ENCODE measurements at places on chromosomes 12 and 14. TPM values are rescaled to one million over a fixed set of nuclear protein-coding genes. Genes with fewer than 3 reads are reported as not detected.
A peak's percentile ranks its signal among the peaks of the same experiment; 100 is the strongest.

DNA sequence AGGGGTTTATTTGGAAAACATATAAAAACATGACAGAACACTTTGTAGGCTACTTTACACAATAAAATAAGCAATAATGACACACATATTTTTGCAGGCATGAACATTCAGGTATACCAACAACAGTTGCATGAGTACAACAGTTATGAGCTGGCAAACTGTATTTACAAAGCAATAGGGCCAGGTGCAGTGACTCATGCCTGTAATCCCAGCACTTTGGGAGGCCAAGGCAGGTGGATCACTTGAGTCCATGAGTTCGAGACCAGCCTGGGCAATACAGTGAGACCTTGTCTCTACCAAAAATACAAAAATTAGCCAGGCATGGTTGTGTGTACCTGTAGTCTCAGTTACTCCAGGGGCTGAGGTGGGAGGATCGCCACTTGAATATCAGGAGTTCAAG lies 101.1 kb downstream of the BMP4 start:
- no peak overlapping the region for H3K27ac ChIP-seq
- no peaks in the 10 kb centered on the region for H3K36me3 ChIP-seq
- no peak for DNase-seq
- H3K4me1 ChIP-seq = peaks cover 22% of the 10 kb centered on the region

DNA sequence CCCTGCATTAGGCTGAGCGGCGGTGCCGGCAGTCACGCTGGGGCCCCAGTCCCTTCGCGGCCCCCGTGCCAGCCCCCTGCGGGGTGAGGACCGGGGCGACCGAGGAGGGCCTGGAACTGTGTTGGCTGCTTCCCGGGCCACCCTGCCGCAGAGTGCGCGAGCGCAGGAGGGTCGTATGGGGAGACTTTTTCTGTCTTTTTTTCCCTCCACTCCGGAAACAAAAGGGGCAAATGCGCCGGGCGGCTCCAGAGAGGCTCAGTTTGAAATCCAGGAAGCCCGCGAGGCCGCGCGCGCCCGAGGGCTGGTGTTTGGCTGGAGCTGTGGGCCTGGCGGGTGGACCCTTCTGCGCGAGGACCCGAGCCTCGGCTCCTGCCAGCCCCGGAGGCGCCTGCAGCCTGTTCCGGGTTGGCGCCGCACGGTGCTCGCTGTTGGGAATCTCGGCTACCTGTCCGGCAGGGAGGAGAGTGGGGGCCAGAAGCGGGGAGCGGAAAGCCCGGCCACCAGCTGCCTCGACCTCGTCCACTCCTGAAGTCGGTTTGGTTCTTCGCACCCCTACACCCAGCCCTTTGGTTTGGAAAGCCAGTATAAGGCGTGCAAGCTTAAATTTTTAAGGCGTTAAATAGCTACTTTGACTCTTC lies 638 bp downstream of the PLEKHG3 start:
- H3K4me1 ChIP-seq = peaks cover 50% of the 10 kb centered on the region
- peak overlapping the region; percentile 57 for H3K27ac ChIP-seq
- DNase-seq = no peak
- H3K4me3 ChIP-seq = peak overlapping the region; percentile 82
- no peaks in the 10 kb centered on the region for H3K27me3 ChIP-seq

GRCh38 chr14:96583569-96584041 lies 81.4 kb downstream of the PAPOLA start:
- H3K36me3 ChIP-seq = no peaks in the 10 kb centered on the region
- no peak for DNase-seq
- no peak overlapping the region for H3K4me3 ChIP-seq

DNA sequence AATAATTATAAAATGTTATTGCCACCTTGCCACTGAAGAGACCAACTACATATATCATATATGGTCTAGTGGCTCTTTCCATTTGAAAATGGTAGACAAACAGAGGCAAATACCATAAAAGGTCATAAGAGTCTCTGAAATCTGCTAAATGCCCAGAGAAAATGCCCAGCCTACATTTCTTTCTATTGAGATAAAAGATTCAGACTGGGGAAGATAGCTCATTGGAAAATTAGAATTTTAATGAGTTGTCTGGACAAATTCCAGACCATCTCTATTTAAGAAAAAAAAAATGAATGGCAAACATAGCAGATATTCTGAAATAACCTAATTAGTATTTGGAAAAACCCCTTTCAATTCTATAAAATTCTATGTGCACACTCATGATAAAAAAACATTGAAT lies 79.9 kb upstream of the BBS10 start:
- DNase-seq = no peak
- H3K36me3 ChIP-seq = 0 out of 2 replicates have a peak, but pooled peaks cover 4% of the 10 kb centered on the region
- no peak overlapping the region for H3K27ac ChIP-seq
- H3K4me3 ChIP-seq = no peak overlapping the region

DNA sequence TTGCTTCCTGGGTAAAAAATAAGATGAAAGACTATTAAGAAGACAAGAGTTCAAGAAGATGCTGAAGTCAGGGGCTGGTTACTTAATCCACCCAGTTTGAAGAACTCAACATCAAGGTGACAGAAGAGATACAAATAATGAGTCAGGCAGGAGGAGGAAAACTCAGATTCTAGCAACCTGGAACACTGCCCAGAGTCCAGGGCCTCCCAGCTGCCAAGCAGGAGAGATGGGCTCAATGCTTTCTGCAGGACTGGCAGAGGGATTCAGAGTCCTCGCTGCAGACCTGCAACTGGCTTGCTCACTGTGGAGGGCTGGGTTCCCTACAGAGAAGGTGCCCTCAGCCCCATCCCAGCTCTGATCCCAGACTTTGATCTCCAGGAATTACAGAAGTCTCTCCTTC lies 28.6 kb upstream of the CEBPE start:
- H3K36me3 ChIP-seq = no peaks in the 10 kb centered on the region
- no peak overlapping the region for H3K27ac ChIP-seq
- no peaks in the 10 kb centered on the region for H3K4me1 ChIP-seq

DNA sequence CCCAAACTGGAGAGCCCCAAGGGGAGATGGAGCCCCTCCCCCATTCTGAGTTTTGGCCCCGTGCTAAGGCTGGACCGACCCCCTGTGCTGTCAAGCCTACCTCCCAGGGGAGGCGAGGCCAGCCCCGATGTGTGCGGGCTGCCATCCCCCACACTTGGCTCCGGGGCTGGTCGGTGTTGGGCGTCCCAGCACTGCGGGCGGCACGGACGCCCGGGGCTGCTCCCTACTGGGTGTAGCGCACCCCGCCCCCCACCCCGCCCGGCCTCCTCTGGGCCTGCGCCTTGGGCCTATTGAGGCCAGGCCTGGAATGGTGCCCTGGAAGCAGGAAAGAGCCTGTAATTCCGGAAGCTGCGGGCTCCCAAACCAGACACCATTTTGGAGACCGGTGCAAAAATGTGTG lies 2.6 kb downstream of the DCAF4 start:
- peaks cover 6% of the 10 kb centered on the region for H3K36me3 ChIP-seq
- peaks cover 10% of the 10 kb centered on the region for H3K4me1 ChIP-seq
- no peak for DNase-seq

DNA sequence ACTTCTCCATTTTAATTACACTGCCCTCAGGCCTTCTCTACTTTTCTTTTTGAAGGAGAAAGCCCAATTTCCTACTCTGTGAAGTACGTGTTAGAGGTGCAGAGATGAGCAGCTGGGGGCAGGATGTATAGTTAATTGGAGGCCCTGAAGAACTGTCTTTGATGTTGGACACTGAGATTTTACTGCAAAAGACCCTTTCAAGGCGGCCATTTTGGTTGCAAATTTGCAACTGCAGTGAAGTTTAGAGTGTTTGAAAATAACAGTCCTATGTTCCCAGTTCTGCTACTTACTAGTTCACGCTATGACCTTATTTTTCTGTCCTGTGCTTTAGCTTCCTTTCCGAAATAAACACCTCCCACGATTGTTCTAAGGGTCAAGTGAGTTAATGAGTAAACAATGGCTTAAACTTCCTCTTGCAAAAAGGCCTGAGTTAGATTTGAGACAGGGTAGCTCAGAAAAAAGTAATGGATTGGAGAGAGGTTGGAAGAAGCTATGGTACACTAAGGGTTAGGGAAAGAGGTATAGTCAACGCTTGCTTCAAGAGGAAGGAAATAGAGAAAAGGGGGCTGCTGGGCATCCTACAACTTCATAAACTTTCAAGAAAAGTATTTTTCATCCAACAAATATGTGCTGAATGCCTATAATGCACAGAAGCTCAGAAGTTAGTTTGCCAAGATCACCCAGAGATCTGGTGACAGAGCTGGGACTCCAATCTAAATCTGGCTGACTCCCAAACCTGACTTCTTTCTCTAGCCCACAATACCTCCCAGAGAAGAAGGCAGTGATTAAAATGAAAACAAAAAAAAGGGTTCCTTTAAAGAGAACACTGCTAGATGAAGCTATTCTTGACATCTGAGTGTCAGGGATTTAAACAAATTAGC lies 26.4 kb upstream of the DICER1 start:
- H3K4me1 ChIP-seq = peaks cover 11% of the 10 kb centered on the region
- DNase-seq = no peak
- H3K27ac ChIP-seq = no peak overlapping the region
- no peak overlapping the region for H3K4me3 ChIP-seq
- H3K36me3 ChIP-seq = no peaks in the 10 kb centered on the region

DNA sequence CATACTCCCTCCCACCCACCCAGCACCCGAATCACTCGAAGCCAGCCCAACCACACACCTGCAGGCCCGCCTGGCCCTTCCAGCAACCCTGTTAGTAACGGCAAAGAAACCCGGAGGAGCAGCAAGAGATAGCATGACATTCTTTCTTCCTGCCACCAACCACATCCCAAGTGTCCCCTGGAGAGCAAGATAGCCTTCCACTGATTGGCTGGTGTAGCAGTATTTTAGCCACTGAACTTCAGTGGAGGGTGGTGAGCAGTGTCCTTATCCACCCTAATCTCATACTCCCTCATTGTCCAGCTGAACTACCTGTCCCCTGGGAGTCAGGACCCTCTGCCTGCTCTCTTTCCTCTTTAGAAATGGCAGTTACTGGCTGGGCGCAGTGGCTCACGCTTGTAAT lies 769 bp upstream of the SLC39A5 start:
- H3K27me3 ChIP-seq = no peaks in the 10 kb centered on the region
- no peaks in the 10 kb centered on the region for H3K4me1 ChIP-seq
- no peak for DNase-seq

The INHBC gene
- total RNA-seq = 0.18 TPM

The GALNT6 gene
- 30.8 TPM for total RNA-seq

GRCh38 chr14:32621585-32621984 lies 292.5 kb downstream of the AKAP6 start:
- no peaks in the 10 kb centered on the region for H3K27me3 ChIP-seq
- no peak for DNase-seq
- no peaks in the 10 kb centered on the region for H3K36me3 ChIP-seq
- no peak overlapping the region for H3K4me3 ChIP-seq

The TAS2R8 gene
- not detected for total RNA-seq

- H3K27me3 ChIP-seq = no peaks in the 10 kb centered on the region
- no peak overlapping the region for H3K4me3 ChIP-seq
- H3K4me1 ChIP-seq = no peaks in the 10 kb centered on the region
- no peak overlapping the region for H3K27ac ChIP-seq
- no peaks in the 10 kb centered on the region for H3K36me3 ChIP-seq
Measured at GRCh38 chr12:54606556-54606955, 18.1 kb upstream of the PPP1R1A start.

DNA sequence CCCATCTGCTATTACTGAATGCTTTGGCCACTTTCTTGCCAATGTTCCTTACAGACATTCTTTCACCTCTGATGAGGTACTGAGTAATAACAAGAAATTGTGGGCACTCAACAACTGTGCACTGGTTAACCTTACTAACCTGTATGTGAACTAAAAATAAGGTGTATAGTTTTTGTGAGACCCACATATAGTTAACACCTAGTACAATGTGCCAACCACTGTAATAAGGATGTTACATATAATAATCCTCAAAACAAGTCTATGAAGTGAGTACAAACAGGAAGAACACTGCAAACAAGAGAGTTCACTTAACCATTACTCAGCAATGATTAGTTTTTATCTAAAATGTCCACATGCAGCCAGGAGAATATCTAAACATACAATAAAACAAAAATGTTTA lies 4.5 kb downstream of the DDHD1 start:
- peaks cover 13% of the 10 kb centered on the region for H3K4me1 ChIP-seq
- DNase-seq = no peak
- peaks cover 13% of the 10 kb centered on the region for H3K36me3 ChIP-seq

The EPS8 gene
- 29.4 TPM for total RNA-seq

GRCh38 chr12:78060186-78060585 lies 229.5 kb downstream of the NAV3 start:
- no peaks in the 10 kb centered on the region for H3K27me3 ChIP-seq
- no peaks in the 10 kb centered on the region for H3K4me1 ChIP-seq
- H3K27ac ChIP-seq = no peak overlapping the region
- no peak overlapping the region for H3K4me3 ChIP-seq
- no peak for DNase-seq

The MNAT1 gene
- total RNA-seq = 115 TPM

DNA sequence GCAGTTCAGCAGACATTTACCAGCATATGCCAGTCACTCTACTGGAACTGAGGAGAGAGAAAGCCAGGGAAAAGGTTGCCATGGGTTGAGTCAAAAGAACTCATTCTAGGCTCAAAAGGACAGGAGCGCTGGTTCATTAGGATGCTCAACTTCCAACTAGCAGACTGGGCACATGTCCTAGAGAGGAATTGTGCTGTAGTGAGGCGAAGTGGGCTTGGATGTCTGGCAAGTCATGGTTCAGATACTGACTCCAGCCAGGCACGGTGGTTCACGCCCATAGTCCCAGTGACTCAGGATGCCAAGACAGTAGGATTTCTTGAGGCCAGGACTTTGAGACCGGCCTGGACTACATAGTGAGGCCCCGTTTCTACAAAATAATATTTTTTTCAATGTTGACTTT lies 281.5 kb downstream of the CACNA1C start:
- peaks cover 75% of the 10 kb centered on the region for H3K4me1 ChIP-seq
- H3K27ac ChIP-seq = no peak overlapping the region
- no peaks in the 10 kb centered on the region for H3K36me3 ChIP-seq

The CCDC63 gene
- total RNA-seq = not detected

- H3K36me3 ChIP-seq = no peaks in the 10 kb centered on the region
- peaks cover 7% of the 10 kb centered on the region for H3K4me1 ChIP-seq
- no peaks in the 10 kb centered on the region for H3K27me3 ChIP-seq
- H3K27ac ChIP-seq = no peak overlapping the region
- H3K4me3 ChIP-seq = no peak overlapping the region
Measured at GRCh38 chr12:109696485-109697269, 16.9 kb upstream of the FAM222A start.

The NRIP2 gene
- 0.32 TPM for total RNA-seq

- no peak overlapping the region for H3K4me3 ChIP-seq
- H3K27me3 ChIP-seq = peaks cover under 1% of the 10 kb centered on the region
- no peaks in the 10 kb centered on the region for H3K36me3 ChIP-seq
- H3K4me1 ChIP-seq = no peaks in the 10 kb centered on the region
- DNase-seq = no peak
Measured at GRCh38 chr12:120402217-120402616, 33.3 kb upstream of the MSI1 start.
